ENCODE measurements at places on chromosomes 13 and 19. TPM values are rescaled to one million over a fixed set of nuclear protein-coding genes. Genes with fewer than 3 reads are reported as not detected.

The RABAC1 gene
- 58.4 TPM for total RNA-seq

The PROZ gene
- 71.2 TPM for total RNA-seq

The ZGLP1 gene
- total RNA-seq: 1.8 TPM

The SLC7A10 gene
- not detected for total RNA-seq

The TRMT1 gene
- 15.3 TPM for total RNA-seq

The SBSN gene
- not detected for total RNA-seq

The CGB5 gene
- total RNA-seq: not detected

The APLP1 gene
- total RNA-seq: not detected

The CGB1 gene
- total RNA-seq: not detected

The KASH5 gene
- not detected for total RNA-seq
